ENCODE measurements at places on chromosomes 12 and 14. TPM values are rescaled to one million over a fixed set of nuclear protein-coding genes. Genes with fewer than 3 reads are reported as not detected.

The ALDH2 gene
- total RNA-seq = 102 TPM

The KRT74 gene
- not detected for total RNA-seq

The PMCH gene
- total RNA-seq = not detected

The STAB2 gene
- not detected for total RNA-seq

The TPH2 gene
- not detected for total RNA-seq

The PLEKHA5 gene
- 23.6 TPM for total RNA-seq

The MYL6B gene
- 40.2 TPM for total RNA-seq

The SLC38A4 gene
- total RNA-seq = 1.0 TPM

The POTEG gene
- total RNA-seq = not detected

The DHH gene
- 1.5 TPM for total RNA-seq

The SERPINA10 gene
- not detected for total RNA-seq

The ENTPD5 gene
- 11.3 TPM for total RNA-seq

The TSHR gene
- not detected for total RNA-seq

The TC2N gene
- 79.1 TPM for total RNA-seq

The C14orf180 gene
- total RNA-seq = 0.21 TPM

The ADCY6 gene
- total RNA-seq = 10.6 TPM

The PALS1 gene
- 24.0 TPM for total RNA-seq

Measured in uterus (tissue), 4 donors.